ENCODE measurements at places on chromosomes 6 and 20.

DNA sequence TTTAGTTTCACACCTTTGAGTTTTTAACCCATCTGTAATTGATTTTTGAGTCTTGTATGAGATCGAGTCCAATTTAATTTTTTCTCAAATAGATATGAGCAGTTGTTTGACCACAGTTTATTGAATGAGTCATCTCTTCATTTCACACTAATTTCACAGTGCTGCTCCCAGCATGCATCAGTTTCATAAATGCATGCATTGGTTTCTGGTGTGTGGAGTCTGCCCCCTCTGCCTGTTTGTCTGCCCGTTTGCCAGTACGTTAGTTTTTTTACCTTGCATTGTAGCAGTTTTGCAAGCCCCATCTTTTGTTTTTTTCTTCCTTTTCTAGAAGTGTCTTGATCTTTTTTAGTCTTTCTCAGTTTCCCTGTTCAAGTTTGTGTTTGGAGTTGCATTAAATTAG, 11.9 kb downstream of the SLX4IP start:
- DNase-seq = peak; percentile 18

DNA sequence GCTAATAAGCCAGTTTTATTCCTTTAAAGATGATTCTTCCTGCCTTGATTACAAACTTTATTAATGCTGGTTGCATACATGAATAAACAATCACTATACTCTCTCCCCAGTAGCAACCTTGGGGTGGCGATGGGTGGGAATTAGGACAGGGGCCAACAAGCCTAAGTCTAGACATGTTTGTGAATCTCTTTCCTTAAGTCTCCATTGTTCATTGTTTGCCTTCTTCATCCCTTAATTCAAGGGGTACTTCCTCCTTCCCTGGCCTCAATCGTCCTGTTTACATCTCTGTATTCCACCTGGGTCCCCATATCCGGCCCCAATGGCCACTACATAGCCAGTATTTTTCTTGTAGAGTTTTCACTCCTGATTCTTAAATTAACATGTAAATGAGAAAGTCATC, 66.0 kb downstream of the ARHGAP18 start:
- no peak for DNase-seq

DNA sequence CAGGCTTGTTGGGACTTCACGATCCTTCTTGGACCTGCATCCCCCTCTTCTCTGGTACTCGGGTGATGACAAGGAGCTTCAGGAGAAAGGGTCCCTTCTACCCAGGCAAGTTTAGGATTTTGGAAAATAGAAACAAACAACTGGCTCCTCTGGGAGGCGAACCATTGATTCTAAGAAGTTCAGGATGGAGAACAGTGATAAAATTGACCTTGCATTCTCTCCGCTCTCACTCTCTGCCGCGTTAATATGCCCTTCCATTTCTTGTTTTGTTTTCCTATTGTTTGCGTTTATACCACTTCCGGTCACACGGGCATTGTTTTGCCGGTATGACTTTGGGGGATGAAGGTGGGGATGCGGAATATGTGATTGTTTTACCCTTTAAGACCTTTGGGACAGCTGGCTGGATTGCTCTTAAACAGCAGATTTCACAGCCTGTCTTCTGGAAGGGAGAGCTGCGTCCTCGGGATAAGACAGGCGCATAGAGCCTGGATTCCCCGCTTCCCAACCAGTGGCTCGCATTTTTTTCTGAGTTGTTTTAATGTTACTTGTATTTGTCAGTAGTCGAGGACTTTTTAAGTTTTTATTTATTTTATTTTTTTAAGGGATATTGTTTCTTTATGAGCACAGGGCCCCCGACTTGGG, 144.3 kb upstream of the ZNF184 start:
- DNase-seq = no peak

DNA sequence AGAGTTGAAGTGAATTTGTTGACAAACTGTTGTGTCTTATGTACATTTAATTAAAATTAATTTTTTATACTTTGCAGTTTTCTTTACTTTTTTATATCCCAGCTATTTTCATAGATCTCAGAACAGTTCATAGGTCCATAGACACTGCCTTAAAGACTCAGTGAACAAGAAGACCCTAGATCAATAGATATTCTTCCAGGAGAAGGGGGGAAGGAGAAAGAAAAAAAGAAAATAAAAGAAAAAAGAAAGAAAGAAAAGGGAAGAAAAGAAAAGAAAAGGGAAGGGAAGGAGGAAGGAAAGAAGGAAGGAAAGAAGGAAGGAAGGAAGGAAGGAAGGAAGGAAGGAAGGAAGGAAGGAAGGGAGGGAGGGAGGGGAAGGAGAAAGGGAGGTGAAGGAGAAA, 130.8 kb downstream of the MAFB start:
- no peak for DNase-seq

- no peak for DNase-seq
Measured at GRCh38 chr6:52635049-52635577, 35.8 kb upstream of the TMEM14A start.

DNA sequence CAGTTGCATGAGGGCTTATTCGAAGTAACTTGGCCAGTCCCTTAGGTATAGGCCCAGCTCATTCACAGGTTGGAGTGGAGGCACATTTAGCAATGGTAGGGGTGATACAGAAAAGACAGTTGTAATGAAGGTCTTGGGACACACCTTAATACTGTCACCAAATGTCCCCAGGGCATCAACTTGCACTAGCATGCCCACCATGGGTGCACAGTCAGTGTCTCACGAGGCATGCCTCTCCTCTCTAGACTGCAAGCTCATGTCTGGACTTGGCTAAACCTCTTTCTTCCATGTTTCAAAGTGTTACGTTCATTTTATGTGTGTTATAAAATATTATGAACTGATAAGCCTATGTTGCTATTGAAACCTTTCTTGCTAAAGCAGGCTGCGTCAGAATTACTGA, 124.0 kb upstream of the ECI2 start:
- no peak for DNase-seq

DNA sequence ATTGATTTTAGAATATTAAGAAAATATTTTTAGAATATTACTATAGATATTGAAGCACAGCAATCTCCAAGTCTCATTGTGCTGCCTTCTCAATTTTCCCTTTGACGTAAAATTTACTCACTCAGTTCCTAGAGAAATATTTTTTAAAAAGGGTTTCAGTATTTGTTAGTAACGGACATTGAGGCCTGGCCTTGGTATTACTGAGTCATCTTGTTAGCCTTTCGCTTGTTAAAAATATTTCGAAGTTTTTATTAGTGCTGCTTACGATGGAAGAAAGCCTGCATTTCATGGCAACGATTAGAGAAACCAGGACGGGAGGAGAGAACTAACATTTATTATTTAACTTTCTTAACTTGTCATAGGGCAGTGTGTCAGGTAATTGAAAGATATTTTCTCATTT, 82.2 kb downstream of the TIAM2 start:
- no peak for DNase-seq

- DNase-seq = no peak
Measured at GRCh38 chr6:144824018-144824417, 538.9 kb downstream of the UTRN start.

GRCh38 chr6:87822011-87822410, 120.0 kb upstream of the AKIRIN2 start:
- DNase-seq = no peak

- DNase-seq = no peak
Measured at GRCh38 chr6:143451531-143451930, 926 bp downstream of the PEX3 start.

DNA sequence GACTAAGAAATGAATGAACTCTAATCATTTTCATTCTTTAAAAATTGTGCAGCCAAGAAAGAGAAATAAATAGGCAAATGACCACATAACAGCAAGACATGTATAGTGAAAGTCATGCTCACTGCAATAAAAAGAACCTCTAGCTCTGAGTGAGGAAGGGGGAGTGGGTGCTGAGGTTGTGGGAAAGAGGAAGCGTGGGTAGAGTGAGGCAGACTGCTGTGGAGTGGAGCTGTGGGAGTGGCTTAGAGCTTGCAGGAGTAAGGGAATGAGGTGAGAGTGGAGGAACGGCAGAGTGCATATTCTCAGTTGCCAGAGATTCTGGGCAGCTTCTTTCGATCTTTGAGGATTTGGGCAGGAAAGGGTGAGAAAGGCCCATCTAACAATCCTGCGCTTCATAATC, 10.4 kb downstream of the DEFB129 start:
- no peak for DNase-seq

GRCh38 chr20:61522498-61523090, 270.5 kb downstream of the CDH4 start:
- DNase-seq = no peak

- DNase-seq = no peak
Measured at GRCh38 chr6:111750753-111751673, 122.2 kb downstream of the FYN start.

DNA sequence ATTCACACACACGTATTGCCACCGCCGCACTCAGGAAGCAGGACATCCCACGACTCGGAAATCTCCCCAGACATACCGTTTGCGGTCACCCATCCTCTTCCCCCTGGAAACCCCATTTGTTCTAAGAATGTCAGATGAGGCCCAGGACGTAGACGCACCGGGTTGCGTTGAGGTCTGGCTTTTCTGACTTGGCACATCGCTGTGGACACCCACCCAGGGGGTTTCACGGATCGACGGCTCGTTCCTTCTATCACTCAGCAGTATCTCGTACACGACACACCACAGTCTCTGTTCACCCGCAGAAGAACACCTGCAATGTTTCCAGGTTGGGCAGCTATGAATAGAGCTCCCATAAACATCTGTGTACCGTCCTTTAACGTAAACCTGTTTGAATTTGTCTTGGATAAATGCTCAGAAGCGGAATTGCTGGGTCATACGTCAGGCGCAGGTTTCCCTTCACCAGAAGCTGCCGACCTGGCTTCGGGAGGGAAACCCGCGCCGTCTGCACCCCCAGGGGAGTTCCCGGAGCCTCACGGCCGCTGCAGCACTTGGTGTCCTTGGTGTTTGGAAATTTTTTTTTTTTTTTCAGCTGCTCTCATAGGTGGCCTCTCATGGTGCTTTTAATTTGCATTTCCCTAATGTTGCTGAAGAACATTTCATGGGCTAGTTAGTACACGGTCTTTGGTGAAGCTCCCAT, 9.3 kb upstream of the EEF1A2 start:
- no peak for DNase-seq

Data from NCI-H2081 (cell line).